ENCODE measurements at places on chromosomes 4 and X.

DNA sequence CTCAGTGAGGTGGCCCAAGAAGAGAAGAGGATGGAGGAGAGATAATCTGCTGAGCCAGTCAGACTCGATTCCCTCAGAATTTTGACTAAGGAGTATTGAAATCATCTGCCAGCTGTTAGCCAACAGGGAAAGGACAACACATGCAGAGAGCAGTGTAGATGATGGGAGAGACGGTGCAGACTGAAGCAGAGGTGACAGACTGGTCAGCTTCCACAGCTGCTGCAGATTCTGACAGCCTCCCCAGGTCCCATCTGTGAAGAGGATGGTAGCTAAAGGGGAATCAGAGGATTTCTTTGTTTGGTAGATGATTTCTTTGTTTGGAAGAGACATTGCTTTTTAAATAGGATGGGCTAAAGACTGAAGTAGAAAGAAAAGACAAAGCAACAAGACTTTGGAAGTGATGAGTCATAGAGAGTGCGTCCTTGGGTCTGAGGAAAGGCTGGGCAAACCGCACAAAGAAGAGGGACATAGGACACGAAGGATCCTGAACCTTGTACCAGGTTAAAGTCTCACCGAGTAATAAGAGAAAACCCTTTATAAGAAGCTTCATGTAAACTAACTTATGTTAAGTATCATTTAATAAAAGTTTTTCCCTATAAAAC lies 27.6 kb downstream of the INTU start:
- DNase-seq = no peak

GRCh38 chrX:153306527-153307115 lies 14.9 kb downstream of the PNMA6F start:
- DNase-seq = no peak

DNA sequence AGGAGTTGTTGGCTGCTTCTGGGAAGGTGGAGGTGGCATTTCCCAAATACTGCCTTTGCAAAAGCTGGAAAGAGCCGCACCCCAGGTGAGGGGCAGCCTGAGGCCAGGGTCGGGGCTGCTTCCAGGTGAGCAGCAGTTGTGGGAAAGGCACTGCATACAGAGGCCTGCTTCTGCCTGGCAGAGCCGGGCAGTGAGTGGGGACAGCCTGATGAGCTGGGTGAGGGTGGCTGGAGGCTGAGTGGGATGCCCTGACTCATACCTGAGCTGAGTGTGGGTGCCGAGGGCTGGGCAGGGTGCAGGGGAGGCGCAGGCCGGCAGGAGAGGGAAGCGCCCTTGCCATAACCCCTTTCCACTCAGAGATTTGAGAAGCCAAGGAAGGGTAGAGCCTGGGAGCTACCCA lies 6.5 kb upstream of the PSAPL1 start:
- no peak for DNase-seq

GRCh38 chr4:151862766-151863165 lies 102.0 kb upstream of the GATB start:
- DNase-seq = no peak

DNA sequence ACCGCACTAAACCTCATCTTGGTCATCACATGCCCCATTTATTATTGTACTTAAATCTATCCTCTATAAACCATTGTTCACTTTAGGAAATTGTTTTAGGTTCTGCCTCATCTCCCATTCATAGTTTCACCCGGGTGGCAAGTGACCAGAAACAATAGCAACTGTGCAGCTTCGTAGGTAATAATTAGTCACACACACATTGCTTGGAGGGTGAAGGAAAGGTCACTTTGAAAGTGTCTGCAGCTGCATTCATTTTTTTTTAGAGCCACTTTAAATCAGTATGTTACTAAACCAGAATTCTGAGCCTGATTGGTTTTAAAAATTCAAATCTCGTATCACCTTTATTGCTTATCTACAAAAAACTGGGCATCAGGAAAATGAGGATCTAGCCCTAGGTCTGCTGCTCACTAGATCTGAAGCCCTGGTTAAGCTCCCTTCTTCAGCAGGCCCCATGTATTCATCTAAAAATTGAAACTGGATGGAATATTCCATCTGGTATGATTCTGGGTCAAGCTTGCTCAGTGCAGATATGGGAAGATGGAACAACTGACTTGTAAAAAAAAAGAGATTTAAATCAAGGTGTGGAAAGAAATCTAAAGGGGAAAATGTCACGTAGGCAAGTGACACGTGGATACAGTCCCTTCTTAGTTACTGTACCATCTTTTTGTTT lies 62.4 kb downstream of the LIMCH1 start:
- DNase-seq = no peak

DNA sequence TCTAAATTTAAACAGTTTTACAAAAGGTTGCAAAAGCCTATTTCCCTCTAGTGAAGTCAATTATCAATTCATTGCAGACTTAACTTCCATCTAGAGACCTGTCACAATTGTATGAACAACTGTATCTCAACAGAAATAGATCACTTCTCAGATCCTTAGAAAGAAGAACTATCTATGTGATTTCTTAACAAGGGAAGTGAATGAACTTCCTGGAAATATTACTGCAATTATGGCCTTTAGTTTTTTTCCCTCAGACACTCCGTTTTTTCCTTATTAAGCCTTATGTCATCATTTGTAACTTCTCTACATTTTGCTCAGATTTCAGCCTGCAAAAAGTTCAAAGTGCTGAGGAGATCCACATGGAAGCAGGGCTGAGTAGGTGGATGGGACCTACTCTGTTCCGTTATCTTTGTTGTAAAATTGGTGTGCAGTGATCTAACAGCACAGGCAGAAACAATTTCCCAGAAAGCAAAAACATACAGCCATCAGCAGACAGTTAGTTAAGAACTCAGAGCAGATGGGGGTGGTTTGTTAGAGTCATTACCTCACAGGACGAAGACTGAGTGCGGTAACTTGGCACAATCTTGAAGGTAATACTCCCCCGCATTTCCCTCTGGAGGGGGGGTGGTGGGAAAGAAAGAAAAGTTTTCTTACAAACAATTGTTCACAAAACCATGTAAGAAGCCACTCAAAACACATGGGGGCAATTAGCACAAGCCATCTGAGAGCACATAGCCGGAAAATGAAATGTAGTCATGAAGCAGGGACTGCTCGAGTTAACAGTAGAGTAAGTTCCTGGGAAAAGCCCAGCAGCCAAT lies 112.3 kb downstream of the NYX start:
- no peak for DNase-seq

GRCh38 chr4:143421609-143422008 lies 84.9 kb downstream of the GAB1 start:
- no peak for DNase-seq

- no peak for DNase-seq
These were observed 103.8 kb downstream of the USP46 start for GRCh38 chr4:52555356-52555716.

GRCh38 chrX:29561417-29561816 lies 653.9 kb upstream of the MAGEB2 start:
- no peak for DNase-seq

- DNase-seq = no peak
These were observed 322.2 kb downstream of the IQCM start for GRCh38 chr4:149493492-149493891.

- no peak for DNase-seq
These were observed 32.9 kb downstream of the GAB1 start for GRCh38 chr4:143369552-143369951.

- no peak for DNase-seq
These were observed 40.6 kb downstream of the CCNI start for GRCh38 chr4:77035153-77035552.

- no peak for DNase-seq
These were observed 3.2 kb upstream of the ADH1B start for GRCh38 chr4:99324361-99324760.

- no peak for DNase-seq
These were observed 72.0 kb downstream of the RGS12 start for GRCh38 chr4:3364634-3365314.

DNA sequence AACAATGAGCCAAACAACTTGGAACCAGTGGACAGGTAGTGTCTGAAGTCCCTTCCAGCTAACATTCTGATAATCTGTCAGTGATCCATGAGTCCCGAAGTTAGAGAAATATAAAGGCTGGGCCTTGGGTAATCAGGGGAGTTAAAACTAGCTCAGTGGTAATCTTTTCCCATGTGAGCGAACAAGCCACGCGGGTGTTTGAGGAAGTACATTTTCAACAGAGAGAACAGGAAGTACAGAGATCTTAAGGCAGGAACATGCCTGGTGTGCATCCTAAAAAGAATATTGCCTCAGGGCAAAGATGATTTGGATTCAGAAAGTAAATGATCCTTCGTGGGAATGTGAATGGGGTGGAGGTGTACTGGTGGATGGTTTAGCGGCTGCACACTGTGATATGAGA lies 42.9 kb downstream of the FNIP2 start:
- DNase-seq = no peak

- no peak for DNase-seq
These were observed 486.6 kb upstream of the PCDH10 start for GRCh38 chr4:132662456-132662855.

- DNase-seq = no peak
These were observed 33.2 kb downstream of the PPP2R2C start for GRCh38 chr4:6439120-6439762.
